DND-41 (cell line): ENCODE measurements at places on chromosomes 2 and 18.

GRCh38 chr2:44746856-44747615, 194.5 kb upstream of the SIX3 start:
- DNase-seq: no peak

DNA sequence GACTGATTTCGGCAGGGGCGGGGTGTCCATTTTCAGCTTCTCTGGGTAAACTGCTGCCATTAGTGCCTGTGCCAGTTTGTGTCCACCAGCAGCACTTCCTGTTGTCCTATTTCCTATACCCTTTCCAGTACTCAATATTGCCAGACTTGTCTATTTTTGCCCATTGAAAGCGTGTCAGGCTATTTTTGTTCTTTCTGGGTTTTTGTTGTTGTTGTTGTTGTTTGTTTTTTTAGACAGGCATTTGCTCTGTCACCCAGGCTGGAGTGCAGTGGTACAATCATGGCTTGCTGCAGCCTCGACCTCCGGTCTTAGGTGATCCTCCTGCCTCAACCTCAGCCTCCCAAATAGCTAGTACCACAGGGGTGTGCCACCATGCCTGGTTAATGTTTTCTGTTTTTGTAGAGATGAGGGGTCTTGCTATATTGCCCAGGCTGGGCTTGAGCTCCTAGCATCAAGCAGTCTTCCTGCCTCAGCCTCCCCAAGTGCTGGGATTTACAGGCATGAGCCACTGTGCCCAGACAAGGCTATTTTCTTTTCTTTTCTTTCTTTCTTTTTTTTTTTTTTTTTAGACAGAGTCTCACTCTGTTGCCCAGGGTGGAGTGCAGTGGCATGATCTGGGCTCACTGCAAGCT, 8.5 kb downstream of the PRELID3A start:
- no peak for DNase-seq

DNA sequence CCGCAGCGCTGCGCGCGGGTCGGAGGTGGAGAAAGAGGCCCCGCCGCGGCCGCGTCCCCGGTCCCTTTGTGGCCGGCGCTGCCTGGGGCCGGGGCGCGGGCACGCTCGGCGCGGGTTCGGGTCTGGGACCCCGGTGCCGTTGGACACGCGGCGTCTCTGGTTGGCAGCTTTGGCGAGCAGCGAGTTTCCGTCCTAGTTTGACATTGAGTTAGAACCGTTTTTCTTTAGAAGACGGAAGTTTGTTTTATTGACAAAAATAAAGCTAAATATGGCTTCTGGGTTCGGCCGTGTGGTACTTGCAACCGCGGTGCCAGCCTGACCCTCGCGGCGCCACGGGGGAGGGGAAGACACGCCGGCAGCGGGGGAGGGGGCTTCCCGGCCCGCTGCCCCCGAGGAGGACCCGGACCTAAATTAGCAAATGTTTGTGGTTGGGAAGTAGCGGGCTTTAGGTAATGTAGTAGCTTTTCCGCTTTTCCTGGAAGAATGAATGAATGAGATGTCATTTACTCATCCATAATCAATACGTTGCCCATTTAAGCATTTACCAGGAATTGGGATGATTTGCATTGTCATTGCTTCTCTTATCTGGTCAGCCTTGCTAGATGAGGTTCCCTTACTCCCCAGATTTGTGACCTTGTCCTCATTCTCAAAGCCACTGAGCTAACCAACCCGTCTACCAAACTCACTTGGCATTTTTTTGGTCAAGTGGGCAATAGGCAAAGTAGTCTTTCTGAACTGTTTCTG, 530 bp downstream of the GALNT1 start:
- peak; percentile 26 for DNase-seq

- DNase-seq: no peak
Measured at GRCh38 chr2:219078126-219078525, 17.4 kb upstream of the IHH start.

GRCh38 chr18:2535419-2535910, 35.8 kb downstream of the METTL4 start:
- DNase-seq: no peak

GRCh38 chr2:238700117-238700457, 147.8 kb upstream of the TWIST2 start:
- no peak for DNase-seq

DNA sequence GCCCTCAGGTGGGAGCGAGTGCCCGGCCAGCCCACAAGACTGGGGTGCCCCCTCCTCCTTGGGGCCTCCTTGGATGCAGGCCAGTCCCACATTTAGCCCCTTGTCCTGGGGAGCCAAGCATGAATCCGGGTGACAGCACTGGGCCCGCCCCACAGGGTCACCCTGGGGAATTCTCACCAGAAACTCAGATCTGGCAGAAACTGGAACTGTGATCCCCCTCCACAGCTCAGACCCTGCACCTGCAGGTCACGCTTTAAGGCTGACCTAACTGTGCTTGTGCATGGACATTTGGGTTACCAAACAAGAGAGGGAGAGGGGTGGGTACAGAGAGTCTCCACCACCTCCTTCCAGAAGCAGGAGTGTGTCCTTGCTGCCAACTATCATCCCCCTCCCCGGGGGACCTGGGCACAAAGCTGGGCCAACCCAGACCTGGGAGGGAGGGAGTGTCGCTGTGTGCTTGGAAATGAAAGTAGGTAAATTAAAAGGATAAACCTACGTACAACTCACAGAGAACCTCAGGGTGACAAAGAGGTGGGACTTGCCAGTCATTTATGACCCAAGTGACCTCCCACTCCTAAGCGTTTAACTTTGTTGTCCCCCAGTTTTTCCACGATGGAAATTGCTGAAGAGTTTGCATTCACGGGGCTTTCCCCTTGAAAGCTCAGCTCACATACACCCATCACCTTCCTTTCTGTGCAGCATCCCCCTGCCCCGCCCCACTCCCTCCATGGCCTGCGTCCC, 9.1 kb downstream of the ITM2C start:
- DNase-seq: no peak

DNA sequence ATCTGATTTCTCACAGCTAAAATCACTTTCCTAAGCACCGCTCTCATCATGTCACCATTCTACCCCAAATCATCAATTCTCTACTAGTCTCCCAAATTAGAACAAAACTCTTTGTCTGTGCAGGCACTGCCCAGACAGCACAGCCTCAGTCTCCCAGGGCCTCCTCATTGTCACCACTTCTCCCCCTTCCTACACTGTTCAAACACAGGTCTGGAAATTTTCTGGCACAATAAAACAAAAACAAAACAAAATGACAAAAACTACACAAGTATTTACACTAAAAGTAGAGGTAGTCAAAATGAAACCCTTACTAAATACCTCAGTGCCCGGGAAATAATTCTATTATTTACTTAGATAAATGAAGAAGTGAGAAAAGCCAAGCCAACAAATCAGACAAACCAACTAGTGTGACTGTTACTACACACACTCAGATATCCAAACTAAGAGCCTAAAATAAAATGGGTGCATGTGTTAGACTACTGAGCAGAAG, 156.2 kb upstream of the DNMT3A start:
- no peak for DNase-seq

DNA sequence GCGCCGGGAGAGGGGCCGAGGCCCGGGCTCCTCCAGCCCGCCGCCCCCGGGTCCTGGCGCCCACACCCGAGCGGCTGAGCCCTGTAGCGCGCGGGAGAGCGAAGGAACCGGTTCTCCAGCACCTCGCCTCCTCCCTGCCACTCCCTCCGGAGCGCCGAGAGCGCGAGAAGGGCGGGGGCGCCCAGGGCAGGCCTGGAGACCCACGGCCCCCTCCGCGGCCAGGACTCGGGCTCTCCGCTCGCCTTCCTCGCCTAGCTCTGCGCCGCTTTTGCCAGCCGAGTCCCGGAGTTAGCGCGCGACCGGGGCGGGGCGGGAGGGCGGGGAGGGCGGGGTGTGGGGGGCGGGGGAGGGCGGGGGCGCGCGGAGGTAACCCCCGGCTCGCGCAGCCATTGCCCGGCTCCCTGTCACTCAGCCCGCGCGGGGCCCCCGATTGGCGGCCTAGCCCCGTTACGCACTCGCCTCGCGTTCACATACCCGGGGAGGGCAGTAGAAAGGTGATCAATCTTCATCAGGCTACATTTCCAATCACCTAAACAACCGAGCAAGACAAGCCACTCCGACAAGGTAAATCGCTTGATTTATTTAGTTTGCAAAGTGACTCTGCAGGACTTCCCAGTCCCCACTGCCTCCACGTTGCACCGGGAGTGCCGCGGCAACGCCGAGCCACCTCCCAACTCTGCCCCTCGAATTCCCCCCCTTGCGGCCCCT, at the start of gene OTX1:
OTX1 (plus strand) TSS at position 497 of the 708 bp plus-strand sequence. CDS start 2,161 bp downstream, outside the sequence.
- peak; percentile 88 for DNase-seq

DNA sequence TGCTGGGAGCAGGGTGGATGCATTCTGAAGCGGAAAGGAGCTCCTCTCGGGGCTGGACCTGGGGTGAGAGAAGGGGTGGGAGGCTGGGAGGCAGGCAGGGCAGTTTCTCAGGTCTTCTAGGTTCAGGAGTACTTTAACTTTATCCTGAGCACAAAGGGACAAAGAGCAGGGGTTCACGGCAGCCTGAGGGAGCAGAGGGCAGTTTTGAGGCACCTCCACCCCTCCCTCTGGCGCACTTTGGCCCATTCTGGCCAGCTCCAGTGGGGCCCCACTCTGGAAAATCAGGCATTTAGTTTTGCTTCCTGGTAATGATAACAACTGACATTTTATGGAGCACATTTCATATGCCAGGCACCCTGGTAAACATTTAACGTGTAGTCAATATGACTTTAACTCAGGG, 14.3 kb downstream of the B3GNT7 start:
- no peak for DNase-seq

DNA sequence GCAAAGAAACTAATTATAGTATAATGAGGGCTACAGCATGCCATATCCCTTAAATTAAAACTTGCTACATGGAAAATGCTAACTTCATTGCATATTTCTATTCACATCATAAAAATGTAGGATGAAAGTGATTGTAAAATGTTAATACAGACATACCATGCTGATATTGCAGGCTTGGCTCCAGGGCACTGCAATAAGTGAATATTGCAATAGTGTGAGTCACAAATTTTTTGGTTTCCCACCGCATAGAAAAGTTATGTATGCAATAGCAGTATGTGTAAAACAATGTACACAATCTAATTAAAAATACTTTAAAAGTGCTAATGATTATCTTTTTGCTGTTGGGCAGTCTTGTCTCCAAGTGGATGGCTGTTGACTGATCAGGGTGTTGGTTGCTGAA, 162.1 kb downstream of the CD8B2 start:
- DNase-seq: no peak

DNA sequence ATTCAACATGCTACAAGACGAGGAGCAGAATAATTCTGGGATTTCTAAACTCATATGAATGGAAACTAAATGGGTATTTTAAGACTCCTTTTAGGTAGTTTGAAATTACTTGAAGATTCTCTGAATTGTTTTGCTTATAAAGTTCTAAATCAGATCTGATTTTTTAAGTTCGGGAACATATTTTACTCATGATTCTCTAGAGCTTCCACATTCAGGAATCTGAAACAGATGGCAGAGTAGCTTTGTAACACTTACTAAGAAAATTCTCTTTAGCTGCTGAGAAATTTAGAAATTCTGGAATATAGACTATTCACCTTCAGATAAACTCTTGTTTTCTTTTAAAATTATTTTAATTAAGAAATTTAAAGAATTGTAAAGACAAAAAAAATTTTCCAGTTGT, 13.7 kb downstream of the RBBP8 start:
- no peak for DNase-seq

DNA sequence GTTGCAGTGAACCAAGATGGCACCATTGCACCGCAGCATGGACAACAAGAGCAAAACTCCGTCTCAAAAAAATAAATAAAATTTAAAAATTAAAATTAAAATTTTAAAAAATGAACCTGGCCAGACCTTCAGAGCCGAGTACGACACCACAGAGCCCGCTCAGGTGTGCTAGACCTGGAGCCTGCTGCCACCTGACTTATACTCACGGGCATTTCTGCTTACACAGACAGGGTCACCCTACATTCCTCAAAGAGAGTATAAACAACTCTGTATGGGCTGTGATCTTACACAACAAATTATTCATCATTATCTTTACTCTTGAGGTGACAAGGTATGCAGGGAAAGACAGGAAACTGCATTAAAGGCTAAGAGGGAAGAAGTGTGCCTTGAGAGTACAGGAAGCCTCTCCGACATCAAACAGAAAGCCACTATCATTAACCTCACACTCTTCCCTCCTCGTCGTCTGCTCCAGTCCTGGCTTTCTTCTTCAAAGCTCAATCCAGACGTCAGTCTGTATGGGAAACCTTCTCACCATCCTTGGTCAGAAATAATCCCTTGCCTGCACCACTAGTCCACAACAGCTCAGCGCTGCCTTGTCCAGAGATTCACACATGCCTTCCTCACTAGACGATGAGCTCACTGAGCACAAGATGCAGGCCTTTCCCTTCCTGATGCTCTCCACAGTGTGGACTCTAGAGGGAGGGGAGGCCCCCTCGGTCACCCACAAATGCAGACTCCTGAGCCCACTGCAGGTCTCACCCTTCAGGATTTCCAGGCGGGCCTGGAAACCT, 56.2 kb downstream of the UXS1 start:
- no peak for DNase-seq

GRCh38 chr2:176814740-176815367, 397.7 kb upstream of the HNRNPA3 start:
- no peak for DNase-seq

GRCh38 chr2:179349670-179350303, 85.2 kb upstream of the SESTD1 start:
- DNase-seq: no peak

GRCh38 chr18:68472701-68473295, 242.1 kb downstream of the TMX3 start:
- no peak for DNase-seq

DNA sequence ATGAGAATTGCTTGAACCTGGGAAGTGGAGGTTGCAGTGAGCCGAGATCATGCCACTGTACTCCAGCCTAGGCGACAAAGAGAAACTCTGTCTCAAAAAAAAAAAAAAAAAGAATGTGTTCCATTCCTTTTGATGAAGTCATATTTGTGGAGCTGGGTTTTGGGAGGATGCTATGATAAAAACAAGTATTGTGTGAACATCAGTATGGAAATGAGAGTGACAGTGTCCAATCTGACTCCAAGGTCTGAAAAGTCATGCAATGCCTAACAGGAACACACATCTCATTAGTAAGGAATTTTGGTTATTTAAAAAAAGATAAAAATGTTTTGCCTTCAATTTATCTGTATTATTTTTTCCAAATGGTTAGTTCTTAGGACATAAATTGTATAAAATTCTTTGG, 11.8 kb downstream of the GCFC2 start:
- no peak for DNase-seq

DNA sequence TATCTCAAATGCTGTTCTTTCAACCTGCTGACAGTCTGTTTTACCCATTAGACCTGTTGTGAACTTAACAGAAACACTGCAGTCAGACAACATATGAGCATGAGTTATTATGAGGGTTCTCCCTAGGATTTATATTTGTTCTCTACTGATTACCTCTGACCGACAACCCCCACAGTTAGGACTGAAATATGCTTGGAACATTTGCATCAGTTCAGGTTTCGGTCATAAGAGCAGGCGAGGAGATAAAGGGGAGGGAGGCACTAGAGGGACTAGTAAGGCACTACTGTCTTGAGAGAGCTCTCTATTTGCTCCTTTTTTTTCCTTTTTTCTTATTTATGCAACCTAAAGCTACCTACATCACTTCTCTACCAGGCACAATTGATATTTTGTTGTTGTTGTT, 133.2 kb upstream of the REG3G start:
- DNase-seq: no peak
